ENCODE measurements at places on chromosomes 7 and 10.
A peak's percentile ranks its signal among the peaks of the same experiment; 100 is the strongest.

DNA sequence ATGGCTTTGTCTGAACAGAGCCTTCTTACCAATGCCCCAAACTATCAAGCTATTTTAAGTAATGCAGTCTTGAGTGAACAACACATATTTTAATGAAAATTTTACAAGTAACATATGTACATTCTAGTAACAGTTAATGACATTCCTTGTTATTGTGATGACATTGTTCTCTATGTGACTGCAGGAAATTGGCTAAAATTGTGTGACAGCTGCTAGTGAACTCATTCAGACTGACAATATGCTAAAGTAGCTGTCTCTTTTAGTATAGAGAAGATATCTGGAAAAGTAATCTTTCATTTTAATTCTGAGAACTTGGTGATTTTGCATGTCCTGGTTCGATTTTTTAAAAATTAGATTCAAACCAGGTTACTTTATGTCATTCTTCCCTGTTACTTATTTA lies 259.8 kb upstream of the MAGI2 start:
- no peak for DNase-seq

GRCh38 chr7:73644688-73645286 lies 20.5 kb upstream of the MLXIPL start:
- DNase-seq: no peak

DNA sequence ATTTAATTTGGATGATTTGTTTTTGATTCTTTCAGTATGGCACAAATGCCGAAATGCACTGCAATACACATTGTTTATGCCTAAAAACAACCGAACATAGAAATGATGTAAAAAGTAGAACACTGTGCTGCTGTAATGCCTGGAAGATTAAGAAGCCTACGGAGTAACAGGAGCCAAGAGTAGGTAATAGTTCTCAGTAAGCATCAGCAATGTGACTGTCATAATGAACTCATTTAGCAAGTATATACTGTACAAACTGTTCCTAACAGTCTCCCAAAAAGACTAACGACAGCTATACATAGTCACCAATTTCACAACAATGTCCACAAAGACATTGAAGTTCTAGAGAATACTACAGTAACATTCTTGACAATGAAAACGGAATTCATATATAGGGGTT lies 19.0 kb upstream of the LAMB4 start:
- DNase-seq: no peak

DNA sequence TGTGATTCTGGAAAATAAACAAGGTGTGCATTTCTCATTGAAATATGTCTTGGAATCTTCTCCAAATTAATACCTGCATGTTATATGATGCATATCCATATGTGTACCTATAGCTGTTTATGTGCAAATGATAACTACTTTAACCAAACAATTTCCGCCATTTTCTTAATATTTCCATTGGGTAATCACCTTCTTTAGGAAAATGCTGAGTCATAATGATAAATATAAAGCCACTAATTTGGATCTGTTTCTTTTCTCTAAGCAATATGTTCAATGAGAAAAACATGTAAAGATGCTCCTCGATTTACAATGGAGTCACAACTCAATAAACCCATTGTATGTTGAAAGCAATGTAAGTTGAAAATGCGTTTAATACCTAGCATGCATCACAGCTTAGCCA lies 574.4 kb downstream of the CNTNAP2 start:
- no peak for DNase-seq

DNA sequence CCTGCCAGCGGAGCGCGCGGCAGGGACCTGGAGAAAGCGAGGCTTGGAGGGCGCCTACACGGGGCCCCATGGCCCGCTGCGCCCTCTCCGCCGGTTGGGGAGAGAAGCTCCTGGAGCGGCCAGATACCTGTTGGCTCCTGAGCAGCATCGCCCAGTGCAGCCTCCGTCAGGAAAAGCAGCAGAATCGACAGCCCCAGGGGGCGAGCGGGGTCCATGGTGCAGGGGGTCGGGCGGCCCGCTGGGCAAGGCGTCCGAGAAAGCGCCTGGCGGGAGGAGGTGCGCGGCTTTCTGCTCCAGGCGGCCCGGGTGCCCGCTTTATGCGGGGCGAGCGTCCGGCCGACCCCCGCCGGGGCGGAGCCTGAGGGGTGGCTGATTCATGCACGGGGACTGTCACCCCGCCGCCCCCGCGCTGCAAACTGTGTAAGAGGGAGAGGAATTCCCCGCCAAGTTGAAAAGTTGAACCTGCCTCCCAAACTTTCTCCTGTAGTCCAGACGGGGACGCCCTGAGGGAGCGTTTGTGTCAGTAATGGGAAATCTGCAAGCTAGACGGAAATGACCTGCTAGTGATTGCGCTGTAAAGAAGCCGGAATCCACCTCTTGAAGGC lies at the start of gene TFPI2:
Gene TFPI2, minus strand, starts transcription at position 290 of the 605 bp plus-strand sequence. Its CDS starts 75 bp downstream, at position 215.
- no peak for DNase-seq

DNA sequence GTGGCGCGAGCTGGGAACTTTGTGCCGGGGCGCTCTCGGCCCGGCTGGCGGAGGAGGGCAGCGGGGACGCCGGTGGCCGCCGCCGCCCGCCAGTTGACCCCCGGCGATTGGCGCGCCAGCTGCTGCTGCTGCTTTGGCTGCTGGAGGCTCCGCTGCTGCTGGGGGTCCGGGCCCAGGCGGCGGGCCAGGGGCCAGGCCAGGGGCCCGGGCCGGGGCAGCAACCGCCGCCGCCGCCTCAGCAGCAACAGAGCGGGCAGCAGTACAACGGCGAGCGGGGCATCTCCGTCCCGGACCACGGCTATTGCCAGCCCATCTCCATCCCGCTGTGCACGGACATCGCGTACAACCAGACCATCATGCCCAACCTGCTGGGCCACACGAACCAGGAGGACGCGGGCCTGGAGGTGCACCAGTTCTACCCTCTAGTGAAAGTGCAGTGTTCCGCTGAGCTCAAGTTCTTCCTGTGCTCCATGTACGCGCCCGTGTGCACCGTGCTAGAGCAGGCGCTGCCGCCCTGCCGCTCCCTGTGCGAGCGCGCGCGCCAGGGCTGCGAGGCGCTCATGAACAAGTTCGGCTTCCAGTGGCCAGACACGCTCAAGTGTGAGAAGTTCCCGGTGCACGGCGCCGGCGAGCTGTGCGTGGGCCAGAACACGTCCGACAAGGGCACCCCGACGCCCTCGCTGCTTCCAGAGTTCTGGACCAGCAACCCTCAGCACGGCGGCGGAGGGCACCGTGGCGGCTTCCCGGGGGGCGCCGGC lies 870 bp downstream of the FZD1 start:
- no peak for DNase-seq

DNA sequence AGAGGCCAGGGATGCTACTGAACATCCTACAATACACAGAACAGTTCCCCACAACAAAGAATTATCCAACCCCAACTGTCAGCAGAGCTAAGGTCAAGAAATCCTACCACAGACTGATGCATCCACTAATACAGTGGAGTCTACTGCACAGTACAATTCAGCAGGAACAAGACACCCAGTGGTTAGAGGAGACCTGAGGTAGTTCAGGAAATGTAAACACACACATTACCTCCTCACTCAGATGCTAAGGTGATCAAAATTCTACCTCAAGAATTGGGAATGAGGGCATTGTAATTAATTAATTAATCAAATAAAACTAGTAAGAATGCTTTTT lies 91.4 kb downstream of the ZFAND4 start:
- no peak for DNase-seq

GRCh38 chr10:46297406-46298204 lies 10.8 kb downstream of the ANTXRL start:
- peak; percentile 53 for DNase-seq

DNA sequence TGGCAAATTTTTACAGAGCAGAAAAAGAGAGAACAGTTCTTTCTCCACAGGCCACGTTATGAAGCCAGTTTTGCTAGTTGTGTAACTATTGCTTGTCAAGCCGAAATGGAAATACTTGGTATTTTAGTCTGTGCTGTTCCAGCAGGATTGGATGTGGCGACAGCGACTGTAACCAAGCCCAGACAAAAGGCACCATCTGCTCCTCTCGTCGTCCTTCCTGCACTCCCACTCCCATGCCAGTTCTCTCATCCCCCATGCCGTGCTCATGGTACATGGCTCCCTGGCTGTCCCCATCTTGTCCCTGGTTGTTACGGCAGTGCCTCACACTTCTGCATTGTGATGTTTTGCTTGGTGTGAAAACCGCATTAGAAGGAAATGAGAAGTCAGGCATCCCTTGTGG lies 185.7 kb upstream of the FZD8 start:
- DNase-seq: no peak

DNA sequence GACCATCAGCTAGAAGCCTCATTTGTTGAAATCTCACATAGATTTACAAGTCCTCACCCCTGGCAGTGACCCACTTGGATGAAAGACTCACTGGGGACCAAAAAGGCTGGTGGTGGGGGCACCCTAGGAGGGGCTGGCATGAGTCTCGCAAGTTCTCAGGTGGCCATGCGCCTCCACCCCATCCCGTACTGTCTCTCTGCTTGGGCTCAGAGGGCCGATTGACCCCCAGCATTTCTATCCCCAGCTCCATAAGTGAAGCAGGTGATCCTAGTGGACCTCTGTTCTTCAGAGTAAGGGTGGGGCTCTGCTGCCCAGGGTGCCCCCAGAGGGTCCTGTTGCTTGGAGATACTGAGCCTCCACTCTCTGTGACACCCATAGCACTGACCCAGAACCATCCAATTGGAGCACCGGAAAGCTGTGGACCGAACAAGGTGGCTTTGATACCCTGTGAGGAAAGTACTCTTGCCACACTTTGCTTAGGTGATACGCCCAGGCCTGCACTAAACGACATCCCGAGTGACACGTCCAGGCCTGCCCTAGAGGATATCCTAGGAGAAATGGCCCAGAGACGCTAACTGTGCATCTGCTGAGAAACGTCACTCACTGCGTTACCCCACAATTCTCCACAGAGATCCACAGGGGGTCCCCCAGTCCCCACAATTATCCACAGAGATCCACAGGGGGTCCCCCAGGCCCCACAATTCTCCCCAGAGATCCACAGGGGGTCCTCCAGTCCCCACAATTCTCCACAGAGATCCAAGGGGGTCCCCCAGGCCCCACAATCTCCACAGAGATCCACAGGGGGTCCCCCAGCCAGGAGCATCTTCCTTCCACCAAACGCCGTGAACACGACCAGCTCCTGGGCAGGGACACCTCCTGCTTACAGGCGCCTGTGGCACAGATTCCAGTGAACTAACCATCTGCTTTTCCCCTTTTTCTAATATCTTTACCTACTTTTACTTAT lies 262.9 kb downstream of the PTPRN2 start:
- no peak for DNase-seq

- no peak for DNase-seq
Observed at GRCh38 chr7:47379629-47380324, 202.1 kb downstream of the TNS3 start.

GRCh38 chr7:112361154-112361553 lies 89.1 kb upstream of the IFRD1 start:
- DNase-seq: no peak

GRCh38 chr10:43218951-43219837 lies 47.7 kb downstream of the RASGEF1A start:
- DNase-seq: no peak

GRCh38 chr7:133755901-133756300 lies 371.2 kb upstream of the LRGUK start:
- no peak for DNase-seq

DNA sequence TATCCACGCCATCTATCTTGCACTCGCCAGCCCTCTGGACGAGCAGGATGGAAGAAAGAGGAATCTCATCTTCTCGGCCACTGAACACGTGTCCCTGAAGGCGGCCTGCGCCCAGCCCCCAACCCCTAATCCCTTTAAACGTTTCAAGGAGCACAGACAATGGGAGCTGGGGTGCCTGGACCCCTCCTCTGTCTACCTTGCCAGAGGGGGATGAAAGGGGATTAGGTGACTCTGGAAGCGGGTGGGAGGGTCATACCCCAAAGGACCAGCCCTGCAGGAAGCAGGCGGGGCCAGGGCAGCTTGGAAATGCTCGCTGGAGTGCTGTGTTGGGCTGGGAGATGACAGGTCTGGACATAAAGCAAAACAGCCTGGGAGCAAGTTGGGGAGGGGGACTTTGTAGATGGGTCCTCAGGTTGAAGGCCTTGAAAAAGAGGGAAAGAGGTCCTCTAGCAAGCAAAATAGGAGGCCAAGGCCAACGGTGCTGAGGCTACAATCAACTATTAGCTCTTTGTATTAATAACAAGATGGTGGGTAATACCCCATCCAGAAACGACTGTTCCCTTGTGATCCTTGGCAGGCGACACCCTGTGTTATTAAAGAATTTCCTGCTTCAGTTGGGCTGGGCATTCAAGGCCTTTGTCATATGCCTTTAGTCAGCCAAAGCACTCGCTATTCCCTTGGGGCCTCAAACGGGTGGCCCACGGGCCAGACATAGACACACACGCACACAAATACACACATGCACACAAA lies 126.5 kb upstream of the UNC5B start:
- no peak for DNase-seq

GRCh38 chr7:128841921-128842673 lies 11.9 kb downstream of the FLNC start:
- peak; percentile 69 for DNase-seq

Data from CD8-positive, alpha-beta T cell (primary cell).